ENCODE measurements at places on chromosomes 11 and 22.
A peak's percentile ranks its signal among the peaks of the same experiment; 100 is the strongest.

DNA sequence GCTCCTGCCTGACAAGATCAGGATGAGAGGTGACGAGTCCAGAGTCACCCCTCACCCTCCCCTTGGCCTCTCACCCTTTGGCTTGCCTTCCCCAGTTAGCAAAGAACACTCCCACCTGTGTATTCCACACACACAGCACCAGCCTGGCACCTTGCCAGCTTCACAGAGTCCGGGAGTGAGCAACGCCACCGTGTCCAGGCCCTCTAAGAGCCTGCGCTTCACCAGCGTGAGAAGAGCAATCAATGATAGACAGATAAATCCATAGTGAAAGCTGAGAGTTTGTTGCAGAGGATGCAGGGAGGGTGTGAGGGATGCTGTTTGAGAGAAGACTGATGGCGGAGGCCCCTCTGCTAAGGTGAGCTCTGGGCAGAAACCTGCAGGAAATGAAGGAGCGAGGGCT, 404.5 kb downstream of the LARGE1 start:
- DNase-seq: no peak

GRCh38 chr11:70790671-70791300, 392.5 kb downstream of the CTTN start:
- no peak for DNase-seq

GRCh38 chr11:35346472-35347156, 72.7 kb downstream of the SLC1A2 start:
- DNase-seq: no peak

- no peak for DNase-seq
Observed at GRCh38 chr11:12086271-12087074, 23.9 kb upstream of the MICAL2 start.

GRCh38 chr11:97756571-97757335, 1264.0 kb upstream of the CNTN5 start:
- DNase-seq: no peak

DNA sequence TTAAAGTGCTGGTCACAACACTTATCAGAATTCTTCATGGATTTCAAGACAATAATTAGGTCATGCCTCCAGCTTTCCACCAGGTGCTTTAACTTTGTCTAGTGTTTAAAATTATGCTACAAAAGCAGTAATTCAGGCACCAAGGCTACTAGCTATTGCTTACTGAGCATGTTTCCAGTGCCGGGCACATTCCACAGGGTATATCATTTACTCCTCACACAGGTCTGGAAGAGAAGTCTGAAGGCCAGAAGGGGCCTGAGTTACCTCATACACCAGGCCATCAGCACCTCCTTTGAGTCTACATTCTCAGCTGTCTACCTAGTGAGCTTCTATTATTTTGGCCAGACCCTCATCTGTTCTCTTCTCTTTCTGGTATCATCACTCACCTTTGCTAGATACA, 41.7 kb upstream of the LMO2 start:
- DNase-seq: no peak

DNA sequence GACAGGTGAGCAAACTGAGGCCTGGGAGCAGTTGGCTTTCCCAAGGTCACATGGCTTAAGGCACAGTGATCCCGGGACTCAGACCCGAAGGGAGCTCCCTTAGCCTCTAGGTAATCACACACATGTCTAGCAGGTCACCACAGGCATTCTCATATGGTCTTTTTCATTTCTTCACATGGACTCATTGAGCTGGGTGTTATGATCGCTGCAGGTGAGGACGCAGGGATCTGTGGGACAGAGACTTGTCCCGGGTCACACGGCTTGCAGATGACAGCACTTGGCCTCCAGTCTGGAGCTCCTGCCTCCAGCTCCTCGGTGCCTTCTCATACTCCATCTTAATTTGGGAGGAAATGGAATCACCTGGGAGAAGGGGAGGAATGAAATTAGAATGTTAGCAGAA, 23.6 kb upstream of the CACNG2 start:
- DNase-seq: no peak

GRCh38 chr22:40289991-40290459, 56.3 kb upstream of the ADSL start:
- DNase-seq: peak; percentile 70

DNA sequence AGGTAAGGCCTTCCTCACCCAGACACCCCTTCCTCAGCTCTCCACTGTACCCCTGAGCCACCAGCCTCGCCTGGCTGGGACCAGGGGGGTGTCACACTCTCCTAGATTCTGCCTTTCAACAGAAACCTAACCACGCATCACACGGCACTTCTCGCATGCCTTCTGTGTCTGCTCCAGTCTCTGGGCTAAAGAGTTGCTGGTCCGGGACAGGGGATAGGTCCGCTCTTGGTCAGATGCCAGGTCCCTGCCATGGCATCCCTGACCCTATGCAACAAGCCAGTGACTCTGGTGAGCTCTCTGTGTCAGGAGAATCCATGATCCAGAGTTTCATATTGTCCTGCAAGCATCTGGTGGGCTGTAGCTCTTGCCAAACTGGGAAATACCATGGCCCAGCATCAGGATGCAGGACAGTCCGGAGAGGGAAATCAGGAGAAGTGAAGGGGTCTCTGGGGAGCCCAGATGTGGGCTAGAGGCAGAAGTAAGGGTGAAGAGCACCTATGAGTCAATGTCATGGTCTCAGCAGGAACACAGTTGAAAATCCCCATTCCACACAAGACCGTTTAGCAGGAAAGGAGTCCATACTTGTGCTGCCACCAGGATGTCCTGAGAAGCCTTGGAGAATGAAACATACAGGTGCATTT, 14.1 kb downstream of the IGLL5 start:
- DNase-seq: no peak

GRCh38 chr11:18527512-18527911, 770 bp upstream of the TSG101 start:
- no peak for DNase-seq

DNA sequence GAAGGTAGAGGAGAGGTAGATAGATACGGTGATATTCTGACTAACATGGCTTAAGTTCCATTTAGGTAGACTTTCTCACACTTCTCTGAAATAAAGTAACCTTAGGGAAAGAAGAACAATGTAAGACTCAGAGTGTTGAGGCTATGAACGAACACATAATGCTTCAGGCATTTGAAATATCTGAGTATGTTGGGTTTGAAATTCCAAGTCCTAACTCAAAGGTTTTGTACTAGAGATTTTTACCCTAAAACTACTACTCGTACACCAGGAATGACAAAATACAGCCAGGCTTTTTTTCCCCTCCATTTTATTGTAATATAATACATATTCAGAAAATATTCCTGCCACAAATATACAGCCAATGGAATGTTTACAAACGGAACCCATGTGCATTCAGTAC, 592.6 kb downstream of the ETS1 start:
- no peak for DNase-seq

- DNase-seq: no peak
Observed at GRCh38 chr11:76400967-76401366, 19.8 kb downstream of the GVQW3 start.

GRCh38 chr11:132058211-132058772, 687.9 kb downstream of the NTM start:
- no peak for DNase-seq

DNA sequence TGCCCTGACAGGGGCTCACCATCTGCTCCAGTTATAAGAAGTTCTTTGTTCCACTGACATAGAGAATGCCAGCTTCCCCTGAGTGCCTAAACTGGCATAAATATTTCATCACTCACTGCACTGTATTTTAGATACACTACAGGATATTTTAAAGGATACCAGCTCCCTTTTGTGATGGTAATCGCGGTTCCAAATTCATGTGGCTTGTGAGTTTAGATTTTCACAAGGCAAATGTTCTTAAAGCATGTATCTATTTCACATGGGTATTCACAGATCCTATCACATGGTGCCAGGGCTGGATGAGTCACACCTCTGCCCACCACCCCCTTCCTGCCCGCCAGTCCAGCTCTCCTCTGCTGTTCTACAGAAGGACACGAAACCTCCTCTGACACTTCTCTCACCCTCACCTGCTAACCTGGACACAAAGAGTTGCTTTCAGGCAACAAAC, 105.5 kb downstream of the KCNC1 start:
- no peak for DNase-seq

DNA sequence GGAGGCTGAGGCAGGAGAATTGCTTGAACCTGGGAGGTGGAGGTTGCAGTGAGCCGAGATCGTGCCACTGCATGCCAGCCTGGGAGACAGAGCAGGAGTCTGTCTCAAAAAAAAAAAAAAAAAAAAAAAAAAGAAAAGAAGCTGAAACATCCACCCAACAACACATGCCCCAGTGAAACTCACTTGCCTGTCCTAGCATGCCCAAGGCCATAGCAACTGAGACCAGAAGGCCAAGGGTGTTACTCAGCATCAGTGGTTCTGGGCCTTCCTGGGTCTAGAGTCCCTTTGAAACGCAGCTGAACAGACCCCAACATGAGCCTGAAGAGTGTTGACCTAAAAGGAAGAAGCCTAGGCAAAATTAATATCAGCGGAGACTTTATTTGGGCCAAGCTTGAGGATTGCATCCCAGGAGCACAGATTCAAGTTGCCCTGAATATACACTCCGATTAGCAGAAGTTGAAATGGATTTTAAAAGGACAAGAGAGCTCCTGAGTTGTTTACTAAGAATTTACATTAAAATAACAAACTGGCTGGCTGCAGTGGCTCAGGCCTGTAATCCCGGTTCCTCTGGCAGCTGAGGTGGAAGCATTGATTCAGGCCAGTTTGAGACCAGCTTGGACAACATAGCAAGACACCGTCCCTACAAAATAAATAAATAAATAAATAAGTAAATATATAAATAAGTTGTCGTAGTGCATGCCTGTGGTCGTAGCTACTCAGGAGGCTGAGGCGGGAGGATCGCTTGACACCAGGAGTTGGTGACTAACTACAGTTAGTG, 7.0 kb downstream of the PRDX5 start:
- no peak for DNase-seq

DNA sequence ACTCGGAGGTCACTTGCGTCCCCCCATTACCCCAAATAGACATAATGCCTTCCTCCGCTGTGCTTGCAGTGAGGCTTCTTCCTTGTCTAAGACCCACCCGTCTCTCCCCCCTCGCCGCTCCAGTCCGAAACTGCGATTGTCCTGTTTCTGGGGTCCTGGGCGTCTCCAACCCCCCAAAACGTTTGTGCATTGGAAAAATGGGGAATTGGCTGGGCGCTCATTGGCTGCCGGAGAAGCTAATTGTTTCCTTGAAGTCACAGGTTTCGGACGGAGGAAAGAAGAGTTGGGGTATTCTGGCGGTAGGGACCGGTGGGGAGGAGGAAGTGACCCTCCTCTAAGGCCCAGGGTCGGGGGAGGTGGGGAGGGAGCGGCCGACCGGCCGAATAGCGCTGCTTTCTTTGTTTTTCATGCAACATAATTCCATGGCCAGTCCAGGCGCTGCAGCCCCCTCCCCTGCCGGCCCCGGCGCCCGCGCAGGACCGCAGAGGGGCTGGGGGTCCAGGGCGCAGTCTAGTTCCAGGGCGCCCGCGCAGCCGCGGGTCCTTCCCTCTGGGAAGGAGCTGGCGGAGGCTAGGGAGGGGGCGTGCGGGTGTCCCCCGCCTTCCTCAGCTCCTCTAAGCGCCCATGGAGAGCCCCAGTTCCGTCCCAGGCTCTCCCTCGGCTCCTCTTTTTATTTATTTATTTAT, 12.7 kb upstream of the CPT1A start:
- DNase-seq: no peak

- no peak for DNase-seq
Observed at GRCh38 chr11:77547863-77548551, 41.7 kb upstream of the AQP11 start.
